ENCODE measurements at places on chromosomes 3 and 15.

DNA sequence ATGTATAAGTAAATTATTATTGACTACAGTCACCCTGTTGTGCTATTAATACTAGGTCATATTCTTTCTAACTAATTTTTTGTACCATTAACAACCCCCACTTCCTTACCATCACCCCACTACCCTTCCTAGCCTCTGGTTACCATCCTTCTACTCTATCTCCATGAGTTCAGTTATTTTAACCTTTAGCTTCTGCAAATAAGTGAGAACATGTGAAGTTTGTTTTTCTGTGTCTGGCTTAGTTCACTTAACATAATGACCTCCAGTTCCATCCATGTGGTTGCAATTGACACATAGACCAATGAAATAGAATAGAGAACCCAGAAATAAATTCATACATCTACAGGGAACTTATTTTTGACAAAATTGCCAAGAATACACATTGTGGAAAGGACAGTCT, 55.4 kb upstream of the CHRNB4 start:
- DNase-seq = no peak

- no peak for DNase-seq
These were observed 82.6 kb downstream of the PCCB start for GRCh38 chr3:136332776-136333175.

- DNase-seq = no peak
These were observed 37.3 kb upstream of the TNIK start for GRCh38 chr3:171497468-171497867.

- DNase-seq = no peak
These were observed 115.2 kb upstream of the TSC22D2 start for GRCh38 chr3:150292891-150293290.

DNA sequence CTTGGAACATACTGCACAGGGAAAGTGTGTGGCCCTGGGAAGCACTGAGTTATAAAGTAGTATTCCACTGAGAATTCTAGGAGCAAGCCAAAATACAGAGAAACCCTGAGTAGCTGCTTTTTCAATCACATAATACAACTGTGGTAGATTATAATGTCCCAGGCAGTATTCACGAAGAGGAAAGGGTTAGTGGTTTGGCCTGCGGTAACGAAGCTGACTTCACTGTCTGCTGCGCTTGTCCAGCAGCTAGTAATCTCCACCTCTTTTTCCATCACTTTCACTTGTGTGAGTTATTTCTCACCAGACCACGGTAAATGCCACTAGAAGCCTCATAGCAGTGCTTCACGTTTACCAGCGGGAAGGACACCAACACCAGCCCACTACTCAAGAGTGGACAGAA, 34.4 kb downstream of the RPL39L start:
- no peak for DNase-seq

DNA sequence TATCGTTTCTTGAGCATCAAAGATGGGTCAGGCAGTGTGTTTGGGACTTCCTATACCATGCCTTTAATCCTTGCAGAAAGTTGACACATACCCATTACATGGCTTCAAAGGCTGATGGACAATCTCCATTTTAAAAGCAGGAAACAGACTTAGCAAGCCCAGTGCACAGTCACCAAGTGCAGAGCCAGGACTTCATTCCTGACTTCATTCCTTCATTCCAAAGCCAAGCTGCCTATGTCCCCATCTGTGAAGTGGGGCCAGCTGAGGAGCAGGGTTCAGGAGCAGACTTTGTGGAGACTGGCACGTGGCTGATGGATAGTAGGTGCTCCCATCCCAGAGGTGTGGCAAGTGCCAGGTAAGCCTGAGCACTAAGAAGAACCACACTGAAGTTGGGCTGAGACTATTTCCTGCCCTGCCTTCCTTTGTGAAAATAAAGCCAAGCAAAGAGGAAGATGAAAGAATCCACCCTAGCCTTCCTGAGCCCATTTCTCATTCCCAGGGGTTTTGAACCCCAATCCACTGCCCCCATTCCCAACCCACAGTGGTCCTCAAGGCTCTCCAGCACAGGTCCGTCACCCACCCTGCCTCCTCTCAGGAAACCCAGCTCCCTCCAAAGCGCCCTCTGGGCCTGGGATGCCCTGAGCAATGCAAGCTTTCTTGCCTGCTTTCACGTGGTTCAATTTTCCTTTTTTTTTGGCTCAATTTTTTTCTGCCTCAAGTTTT, 1.8 kb downstream of the CX3CR1 start:
- DNase-seq = no peak

- DNase-seq = no peak
These were observed 93.8 kb upstream of the PDZRN3 start for GRCh38 chr3:73718326-73719110.

GRCh38 chr3:129184396-129184657, 631 bp upstream of the CNBP start:
- DNase-seq = no peak

GRCh38 chr3:153209596-153209995, 47.6 kb downstream of the RAP2B start:
- DNase-seq = no peak

GRCh38 chr15:64844576-64845145, 2.9 kb downstream of the PLEKHO2 start:
- DNase-seq = no peak

GRCh38 chr3:116084999-116085791, 360.1 kb downstream of the LSAMP start:
- DNase-seq = no peak

- DNase-seq = no peak
These were observed 347 bp downstream of the HACL1 start for GRCh38 chr3:15601046-15601398.

- DNase-seq = no peak
These were observed 120.5 kb downstream of the NUP210 start for GRCh38 chr3:13299531-13300155.

- DNase-seq = no peak
These were observed 220.5 kb upstream of the SATB1 start for GRCh38 chr3:18645619-18646018.

DNA sequence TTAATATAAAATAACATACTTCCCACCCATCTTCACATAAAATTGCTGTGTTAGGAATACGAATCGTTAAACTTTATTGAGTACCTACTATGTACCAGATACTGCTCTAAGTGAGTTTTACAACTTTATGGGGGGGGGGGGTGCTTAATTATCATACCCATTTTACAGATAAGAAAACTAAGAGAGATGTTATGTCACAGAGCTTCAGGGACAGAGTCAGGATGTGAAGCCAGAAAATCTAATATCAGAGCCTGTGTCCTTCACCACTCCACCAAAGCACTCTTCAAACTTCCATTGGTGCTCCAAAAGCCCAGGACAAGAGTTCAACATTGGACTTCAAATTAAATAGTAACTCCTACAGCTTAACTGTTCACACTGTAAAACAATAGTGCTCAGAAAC, 8.6 kb downstream of the LINS1 start:
- no peak for DNase-seq

- no peak for DNase-seq
These were observed 68.6 kb downstream of the CDC25A start for GRCh38 chr3:48119505-48120193.

DNA sequence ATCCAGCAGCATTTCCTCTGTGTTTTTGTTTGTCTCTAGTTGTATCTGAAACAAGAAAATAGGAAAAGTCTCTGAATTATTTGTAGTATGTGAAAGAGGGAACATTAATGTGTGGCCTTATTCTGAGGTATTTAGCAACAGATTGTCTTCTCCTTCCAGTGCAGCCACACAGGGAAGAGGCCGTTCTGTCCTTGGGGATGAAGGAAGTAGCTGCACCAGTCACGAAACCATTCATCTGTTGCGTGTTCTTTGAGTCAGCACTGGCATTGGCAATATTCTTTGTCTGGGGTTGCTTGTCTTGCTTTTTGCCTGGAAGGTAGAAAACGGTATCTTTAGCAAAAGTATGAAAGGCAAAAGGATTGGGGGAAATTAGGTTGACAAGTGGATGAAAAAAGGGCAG, 91.6 kb downstream of the CDIN1 start:
- no peak for DNase-seq

GRCh38 chr3:16723978-16724377, 118.8 kb upstream of the DAZL start:
- no peak for DNase-seq
